ENCODE measurements at places on chromosomes 13 and 19. TPM values are rescaled to one million over a fixed set of nuclear protein-coding genes. Genes with fewer than 3 reads are reported as not detected.

DNA sequence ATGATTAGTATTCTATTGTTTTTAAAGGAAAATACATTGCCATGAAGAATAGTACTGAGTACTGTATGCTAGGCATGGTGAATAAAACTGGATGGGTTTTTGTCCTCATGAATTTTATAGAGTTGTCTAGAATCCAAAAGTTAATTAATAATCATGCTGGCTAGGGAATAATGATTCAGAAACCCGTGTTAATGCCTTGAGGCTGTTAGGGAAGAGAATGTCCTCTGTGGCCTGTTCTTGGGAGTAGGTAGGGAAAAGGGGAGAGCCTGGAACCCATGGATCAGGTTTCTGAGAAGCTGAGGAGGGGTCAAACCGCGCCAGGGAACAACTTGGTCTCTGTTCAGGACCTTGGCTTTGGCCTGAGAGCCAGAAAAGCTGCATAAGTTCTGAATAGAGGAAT is 1376.3 kb upstream of the SLC10A2 start:
- DNase-seq = no peak

GRCh38 chr13:87590518-87590917 is 80.7 kb upstream of the SLITRK5 start:
- DNase-seq = no peak

- peak; percentile 67 for DNase-seq
Observed at GRCh38 chr13:27359199-27359821, 65.1 kb upstream of the GTF3A start.

- DNase-seq = no peak
Observed at GRCh38 chr13:20451397-20451796, 74.3 kb downstream of the CRYL1 start.

DNA sequence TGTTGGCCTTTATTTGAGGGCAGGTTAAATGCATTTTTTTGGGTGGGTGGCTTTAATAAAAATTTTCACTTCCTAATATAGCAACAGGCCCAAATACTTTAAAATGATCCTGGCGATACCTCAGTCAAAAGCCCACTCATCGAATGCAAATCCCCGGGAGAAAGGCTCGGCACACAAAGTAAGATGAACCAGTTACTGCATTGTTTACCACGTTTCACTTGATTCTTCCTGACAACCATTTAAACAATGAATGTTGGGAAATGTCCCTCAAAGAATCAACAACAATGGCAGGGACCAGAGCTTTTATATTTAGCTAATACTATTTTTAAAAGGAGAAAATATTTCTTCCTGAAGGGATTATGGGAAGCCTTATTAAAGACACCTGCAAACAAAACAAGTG is 187.7 kb downstream of the ABCC4 start:
- DNase-seq = no peak

DNA sequence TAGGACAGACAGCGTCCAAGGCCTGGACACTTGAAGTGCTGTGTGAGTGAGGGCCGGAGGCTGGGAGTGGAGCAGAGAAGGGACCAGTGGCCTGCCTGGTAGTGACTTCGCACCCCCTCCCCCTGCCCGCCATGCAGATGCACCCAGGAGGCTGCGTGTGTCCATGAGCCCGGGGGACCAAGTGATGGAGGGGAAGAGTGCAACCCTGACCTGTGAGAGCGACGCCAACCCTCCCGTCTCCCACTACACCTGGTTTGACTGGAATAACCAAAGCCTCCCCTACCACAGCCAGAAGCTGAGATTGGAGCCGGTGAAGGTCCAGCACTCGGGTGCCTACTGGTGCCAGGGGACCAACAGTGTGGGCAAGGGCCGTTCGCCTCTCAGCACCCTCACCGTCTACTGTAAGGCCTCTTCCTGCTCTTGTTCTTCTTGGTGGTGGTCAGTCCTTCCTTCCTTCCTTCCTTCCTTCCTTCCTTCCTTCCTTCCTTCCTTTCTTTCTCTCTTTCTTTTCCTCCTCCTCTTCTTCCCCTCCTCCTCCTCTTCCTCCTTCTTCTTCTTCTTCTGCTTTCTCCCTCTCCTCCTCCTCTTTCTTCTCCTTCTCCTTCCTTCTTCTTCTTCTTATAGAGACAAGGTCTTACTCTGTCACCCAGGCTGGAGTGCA is 6.0 kb upstream of the FFAR1 start:
- DNase-seq = no peak

DNA sequence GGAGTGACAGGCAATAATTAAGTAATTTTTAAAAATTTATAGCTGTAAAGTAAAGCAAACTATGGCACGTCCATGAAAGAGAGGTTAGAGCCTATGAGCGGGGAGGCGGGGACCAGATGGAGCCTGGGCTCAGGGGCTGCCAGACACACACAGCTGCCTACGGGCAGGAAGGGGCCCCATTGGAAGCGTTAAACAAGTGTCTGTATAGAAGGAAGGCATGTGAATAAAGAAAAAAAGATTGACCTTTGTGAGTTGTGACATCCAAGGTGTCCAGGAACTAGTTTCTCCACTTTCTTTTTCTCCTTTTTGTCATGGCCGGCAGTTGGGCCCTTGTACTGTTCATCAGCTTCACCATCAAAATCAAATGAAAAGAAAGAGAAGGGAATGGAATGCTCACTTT is 56.8 kb downstream of the LRCH1 start:
- DNase-seq = no peak

- DNase-seq = peak; percentile 71
Observed at GRCh38 chr19:19447536-19448237, 42.2 kb downstream of the GATAD2A start.

Gene C19orf67
- total RNA-seq = 0.85 TPM

Gene AMH
- total RNA-seq = 14.0 TPM

Gene CYP2F1
- not detected for total RNA-seq

Gene ZNF418
- 28.0 TPM for total RNA-seq

Gene PTGIR
- total RNA-seq = not detected

Gene LRRC63
- 0.62 TPM for total RNA-seq

Gene WDR87
- not detected for total RNA-seq
